ENCODE measurements at places on chromosomes 2 and 18. TPM values are rescaled to one million over a fixed set of nuclear protein-coding genes. Genes with fewer than 3 reads are reported as not detected.

Gene TLX2
- 25.6 TPM for polyA plus RNA-seq

DNA sequence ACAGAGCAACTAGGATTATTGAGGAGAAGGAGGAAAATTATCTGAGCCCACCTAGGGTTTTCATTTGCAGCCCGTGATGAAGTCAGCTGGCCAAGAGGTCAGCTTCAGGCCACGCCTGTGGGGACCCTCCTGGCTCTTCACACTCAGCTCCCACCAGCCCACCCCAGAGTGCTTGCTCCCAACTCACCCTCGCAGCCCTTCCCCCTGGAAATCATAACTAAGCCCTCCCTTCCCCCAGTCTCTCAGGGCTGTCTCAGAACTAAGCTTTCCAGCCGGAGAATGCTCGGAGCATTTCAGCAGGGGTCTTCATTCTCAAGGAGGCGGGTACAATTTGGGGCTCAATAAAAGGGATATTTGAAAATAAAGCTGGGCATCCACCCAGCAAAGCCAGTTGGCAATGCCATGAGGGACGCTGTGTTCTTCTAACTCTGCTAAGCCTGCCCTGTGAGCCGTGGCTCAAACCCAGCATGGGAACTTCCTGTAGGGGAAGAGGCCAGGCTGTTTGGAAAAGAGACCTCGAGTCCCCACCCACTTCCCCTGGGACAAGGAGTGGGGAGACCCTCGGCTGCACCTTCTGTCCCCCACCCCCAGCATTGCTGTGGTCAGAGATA is 194.9 kb downstream of the CTIF start:
- DNase-seq = no peak

Gene PROM2
- polyA plus RNA-seq = 0.38 TPM

DNA sequence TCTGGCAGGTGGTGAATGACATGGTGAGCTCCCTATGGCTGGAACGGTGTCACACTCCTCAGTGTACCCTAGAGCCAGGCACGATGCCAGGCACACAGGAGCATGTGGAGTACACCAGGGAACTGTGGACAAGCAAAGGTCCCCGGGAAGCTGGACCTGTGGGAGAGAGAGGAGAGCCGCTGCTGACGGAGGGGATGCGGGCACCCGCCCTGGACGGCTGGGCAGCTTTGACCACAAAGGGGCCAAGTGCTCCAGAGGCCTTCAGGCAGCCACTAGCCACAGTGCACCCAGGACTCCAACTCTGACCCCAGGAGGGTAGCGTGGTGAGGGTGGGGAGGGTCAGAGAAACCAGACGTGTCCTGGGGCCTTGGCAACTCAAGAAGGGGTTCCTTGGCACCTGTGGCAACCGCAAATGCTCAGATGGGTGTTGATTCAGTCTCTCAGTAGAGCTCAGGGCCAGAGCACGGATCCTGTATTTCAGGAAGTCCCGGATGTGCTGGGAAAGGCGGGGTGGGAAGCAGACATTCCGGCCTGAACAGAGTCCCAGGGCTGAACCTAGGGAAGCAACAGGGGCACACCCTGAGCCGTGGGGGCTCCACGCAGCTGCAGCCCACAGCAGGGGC is 2.3 kb upstream of the MAB21L4 start:
- no peak for DNase-seq

Gene HAAO
- not detected for polyA plus RNA-seq

DNA sequence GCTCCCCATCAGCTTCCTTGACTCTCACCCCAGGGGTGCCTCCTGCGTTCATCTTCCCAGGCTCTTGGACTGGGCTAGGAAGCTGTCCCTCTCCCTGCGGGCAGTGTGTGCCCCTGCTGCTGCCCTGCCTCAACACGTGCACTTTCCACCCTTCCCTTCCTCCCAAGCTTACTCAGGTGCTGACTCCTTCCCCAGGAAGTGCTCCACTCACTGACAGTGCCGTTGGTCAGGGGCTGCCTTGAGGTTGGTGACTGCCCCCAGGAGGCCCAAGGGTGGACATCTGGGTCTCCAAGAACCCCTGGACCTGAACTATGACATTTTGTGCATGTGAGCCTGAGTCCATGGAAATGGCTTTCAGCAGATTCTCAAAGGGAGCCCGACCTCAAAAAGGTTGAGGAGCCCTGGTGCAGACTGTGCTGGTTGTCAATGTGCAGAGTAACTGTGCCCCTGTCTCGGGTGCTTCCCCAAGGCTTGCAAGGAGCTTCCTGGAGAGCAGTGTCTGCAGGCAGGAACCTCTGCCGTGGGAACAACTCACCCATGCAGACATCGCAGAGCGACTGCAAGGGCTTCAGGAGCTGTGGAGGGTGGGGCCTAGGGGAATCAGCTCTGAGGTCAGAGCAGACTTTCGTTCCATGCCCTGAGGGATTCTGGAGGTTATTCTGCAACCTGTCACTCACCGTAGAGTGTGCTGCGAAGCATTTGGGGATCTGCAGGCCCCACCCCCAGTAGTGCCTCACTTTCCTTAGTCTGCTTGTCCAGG is 116.5 kb upstream of the MCFD2 start:
- DNase-seq = no peak

Gene CRYGD
- polyA plus RNA-seq = not detected

DNA sequence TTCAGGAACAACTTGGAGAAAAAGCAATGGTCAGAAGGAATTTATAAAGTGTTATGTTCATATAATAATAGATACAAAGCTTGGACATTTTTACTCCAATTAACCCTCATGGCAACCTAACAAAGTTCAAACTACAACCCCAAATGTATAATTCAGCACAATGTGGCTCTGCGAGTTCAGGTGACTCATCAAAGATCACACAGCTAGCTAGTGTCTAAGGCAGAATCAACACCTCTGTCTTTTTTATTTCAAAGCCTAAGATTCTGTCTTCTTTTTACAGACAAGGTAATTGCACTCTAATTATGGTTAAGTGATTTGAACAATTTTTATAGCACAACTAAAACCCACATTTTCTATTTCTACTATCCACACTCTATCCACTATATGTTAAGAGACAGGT is 90.5 kb downstream of the CHST9 start:
- DNase-seq = no peak

Gene HOXD8
- polyA plus RNA-seq = 8.2 TPM

Gene DSG1
- not detected for polyA plus RNA-seq

GRCh38 chr2:162138310-162138709 is 13.7 kb downstream of the GCG start:
- no peak for DNase-seq

DNA sequence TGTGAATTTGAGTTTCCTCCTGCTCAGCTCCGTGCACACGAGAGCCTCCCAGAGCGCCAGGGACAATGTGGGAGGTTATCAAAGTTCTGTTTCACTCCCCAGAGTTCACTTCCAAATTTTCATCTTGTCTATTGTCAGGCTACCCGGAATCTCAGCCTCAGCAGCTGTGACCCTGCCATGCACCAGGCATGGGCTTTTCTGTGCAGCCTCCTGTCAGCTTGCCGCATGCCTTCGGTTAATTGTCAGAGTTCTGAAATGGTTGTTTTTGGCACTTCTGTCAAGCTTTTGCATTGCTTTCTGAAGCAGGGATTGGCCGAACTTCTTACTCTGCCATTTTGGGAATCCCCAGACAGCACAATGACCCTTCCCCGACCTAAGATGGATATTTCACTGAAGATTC is 60.4 kb downstream of the SH3YL1 start:
- DNase-seq = no peak

- no peak for DNase-seq
These were observed 136.3 kb downstream of the ZEB2 start for GRCh38 chr2:144383571-144384100.

DNA sequence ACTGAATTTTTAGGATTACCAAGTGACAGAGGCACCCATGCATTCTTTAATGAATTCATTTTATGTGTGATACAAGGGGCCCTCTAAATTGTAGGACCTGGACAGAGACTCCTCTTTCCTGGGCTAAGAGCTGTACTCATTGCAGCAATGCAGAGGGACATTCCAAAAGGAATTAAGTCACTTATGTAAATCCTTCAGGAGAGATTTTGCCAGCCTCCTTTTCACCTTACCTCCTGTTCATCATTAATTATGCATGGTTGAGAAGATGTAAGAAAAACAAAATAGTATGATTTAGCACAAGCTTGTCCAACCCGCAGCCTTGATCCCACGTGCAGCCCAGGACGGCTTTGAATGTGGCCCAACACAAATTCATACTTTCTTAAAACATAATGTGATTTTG is 84.5 kb upstream of the TANK start:
- no peak for DNase-seq

DNA sequence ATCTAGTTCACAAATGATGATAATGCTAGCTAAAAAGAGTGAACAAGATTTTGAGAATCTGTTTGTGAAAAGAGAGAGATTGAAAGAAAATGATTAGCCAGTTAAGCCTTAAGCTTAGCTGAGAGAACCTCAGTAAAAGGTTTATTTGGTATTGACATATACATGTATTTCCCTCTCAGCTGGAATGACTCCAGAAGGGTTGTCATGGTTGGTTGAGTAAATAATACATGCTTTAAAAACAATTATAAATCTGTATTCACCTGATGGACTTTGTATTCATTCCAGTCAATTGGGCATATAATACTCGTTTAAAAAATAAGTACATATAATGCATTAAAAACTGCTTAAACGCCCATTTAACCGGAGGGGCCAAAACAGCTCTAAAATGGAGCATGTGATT is 181.4 kb downstream of the GRB14 start:
- no peak for DNase-seq

DNA sequence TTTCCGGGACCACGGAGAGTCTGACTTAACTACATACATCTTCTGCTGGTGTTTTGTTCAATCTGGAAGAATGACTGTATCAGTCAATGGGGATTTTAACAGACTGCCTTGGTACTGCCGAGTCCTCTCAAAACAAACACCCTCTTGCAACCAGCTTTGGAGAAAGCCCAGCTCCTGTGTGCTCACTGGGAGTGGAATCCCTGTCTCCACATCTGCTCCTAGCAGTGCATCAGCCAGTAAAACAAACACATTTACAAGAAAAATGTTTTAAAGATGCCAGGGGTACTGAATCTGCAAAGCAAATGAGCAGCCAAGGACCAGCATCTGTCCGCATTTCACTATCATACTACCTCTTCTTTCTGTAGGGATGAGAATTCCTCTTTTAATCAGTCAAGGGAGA is 23.1 kb downstream of the ICOS start:
- no peak for DNase-seq

GRCh38 chr2:172513935-172514586 is 41.8 kb upstream of the PDK1 start:
- no peak for DNase-seq

Gene CHRND
- polyA plus RNA-seq = not detected

- DNase-seq = no peak
These were observed 34.4 kb upstream of the CYP27C1 start for GRCh38 chr2:127254386-127254981.

- peak; percentile 82 for DNase-seq
These were observed 160.4 kb downstream of the KLHL29 start for GRCh38 chr2:23545396-23545795.

DNA sequence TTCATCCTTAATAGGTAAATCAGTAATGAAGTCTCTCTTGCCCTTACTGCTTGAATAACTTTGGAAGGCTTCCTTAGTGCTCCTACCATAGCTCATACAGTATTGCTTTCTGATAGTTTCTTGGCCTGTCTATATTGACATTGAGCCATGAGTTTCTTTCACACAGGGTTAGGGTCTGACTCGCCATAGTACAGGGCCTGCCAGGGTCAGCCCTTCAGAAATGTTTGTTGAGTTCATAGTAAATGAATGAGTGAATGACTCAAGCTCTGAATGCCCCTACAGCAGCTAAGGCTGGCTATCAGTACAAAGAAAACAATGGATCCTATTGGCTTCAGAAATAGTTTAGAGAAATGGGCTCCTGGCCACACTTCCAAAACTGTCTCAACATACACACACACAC is 65.0 kb upstream of the LRATD1 start:
- DNase-seq = no peak

Gene C2orf66
- 0.71 TPM for polyA plus RNA-seq

Data from SK-N-SH (cell line).